ENCODE measurements at places on chromosomes 13 and 19. TPM values are rescaled to one million over a fixed set of nuclear protein-coding genes. Genes with fewer than 3 reads are reported as not detected.

Gene REEP6
- 1.8 TPM for total RNA-seq

Gene CDX2
- not detected for total RNA-seq

Gene ZNF554
- total RNA-seq = 5.8 TPM

Gene FLT1
- under 0.01 TPM for total RNA-seq

Gene CRTC1
- 3.8 TPM for total RNA-seq

Gene ZNF256
- total RNA-seq = 5.8 TPM

DNA sequence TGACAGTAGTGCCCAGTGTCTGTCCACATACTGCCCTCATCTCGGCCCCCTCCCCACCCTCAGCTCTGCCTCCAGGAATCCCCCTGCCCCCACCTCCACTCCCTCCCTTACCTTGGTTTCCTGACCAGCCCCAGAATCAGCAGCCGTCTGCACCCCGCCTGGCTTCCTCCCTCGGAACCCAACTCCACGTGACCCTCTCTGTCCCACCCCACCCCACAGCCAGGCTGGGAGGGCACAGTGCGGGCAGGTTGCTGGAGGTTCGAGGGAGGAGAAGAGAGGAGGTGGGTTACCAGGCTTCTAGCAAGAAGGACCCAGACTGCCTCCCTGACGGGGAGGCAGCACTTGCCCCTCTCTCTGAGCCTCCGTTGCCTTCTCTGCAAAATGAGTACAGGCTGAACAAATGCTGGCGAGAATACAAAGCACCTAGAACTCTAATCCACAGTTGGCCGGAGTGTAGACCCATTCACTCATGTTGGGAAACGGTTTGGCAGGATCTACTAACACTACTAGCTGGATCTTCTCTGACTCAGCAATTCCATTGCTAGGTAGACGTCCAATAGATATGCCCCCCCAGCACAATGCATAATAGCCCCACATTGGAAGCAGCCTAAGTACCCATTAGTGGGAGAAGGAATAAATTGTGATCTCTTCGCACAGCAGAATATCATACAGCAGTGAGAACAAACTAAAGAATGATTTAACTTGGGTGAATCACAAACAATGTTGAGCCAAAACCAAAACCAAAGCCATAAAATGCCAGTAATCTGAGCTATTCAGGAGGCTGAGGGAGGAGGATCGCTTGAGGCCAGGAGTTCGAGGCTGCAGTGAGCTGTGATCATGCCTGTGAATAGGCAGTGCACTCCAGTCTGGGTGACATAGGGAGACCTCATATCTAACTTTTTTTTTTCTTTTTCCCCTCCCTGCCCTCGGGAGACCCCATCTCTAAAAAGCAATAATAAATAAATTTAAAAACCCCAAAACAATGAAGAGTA lies at the start of gene RASAL3:
TSS of gene RASAL3 (minus strand) at position 151 of the 992 bp plus-strand sequence. CDS start 186 bp downstream, outside the sequence.
- peak; percentile 41 for DNase-seq

DNA sequence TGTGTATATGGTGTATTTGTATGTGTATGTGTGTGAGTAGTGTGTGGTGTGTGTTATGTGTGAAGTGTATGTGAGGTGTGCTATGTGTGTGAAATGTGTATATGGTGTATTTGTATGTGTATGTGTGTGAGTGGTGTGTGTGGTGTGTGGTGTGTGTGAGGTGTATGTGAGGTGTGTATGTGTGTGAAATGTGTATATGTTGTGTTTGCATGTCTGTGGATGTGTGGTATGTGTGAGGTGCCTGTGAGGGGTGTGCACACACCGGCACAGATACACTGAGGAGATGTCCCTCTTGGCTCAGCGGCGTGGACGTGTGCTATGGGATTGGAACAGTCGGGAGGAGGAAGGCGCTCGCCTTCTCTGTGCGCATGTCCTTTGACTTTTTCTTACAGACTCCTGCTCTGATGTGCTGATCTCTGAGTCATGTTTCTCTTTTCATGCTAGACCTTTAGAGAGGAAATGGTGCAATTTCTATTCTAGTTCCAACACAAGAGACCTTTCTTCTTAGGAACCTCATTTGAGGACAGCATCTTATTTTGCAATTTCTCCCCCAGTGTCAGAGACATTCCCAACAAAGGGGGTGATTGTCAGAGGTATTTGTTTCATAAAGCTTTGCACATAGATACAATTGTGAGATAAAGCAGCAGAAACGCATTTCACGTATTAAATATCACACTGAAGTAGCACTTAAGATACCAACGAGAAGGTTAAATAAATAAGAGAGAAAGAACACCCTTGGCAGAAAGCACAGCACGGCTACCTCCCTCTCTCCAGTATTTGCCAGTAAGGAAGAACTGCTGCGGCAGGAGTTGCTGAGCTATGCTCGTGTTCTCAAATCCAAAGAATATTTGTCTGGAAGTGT lies 11.3 kb upstream of the TNFRSF19 start:
- DNase-seq = peak; percentile 88

- DNase-seq = no peak
These were observed 165.1 kb downstream of the PDS5B start for GRCh38 chr13:32751340-32751739.

DNA sequence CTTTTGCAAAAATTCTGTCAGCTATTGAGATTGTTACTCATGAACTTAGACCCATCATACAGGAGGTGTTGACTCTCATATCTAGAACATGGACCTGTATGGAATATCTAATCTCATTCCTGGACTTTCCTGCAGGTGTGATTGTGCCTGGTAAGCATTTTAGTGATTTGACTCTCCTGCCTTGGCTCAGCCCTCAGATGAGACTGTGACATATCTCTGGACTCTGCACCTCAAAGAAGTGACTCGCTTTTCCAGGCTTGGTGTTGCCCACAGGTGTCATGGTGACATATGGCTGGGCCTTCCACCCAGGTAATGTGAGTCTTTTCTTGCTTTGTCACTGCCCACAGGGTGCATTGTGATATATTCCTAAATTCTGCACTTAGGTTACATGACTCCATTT lies 17.8 kb upstream of the ZNF726 start:
- DNase-seq = no peak

DNA sequence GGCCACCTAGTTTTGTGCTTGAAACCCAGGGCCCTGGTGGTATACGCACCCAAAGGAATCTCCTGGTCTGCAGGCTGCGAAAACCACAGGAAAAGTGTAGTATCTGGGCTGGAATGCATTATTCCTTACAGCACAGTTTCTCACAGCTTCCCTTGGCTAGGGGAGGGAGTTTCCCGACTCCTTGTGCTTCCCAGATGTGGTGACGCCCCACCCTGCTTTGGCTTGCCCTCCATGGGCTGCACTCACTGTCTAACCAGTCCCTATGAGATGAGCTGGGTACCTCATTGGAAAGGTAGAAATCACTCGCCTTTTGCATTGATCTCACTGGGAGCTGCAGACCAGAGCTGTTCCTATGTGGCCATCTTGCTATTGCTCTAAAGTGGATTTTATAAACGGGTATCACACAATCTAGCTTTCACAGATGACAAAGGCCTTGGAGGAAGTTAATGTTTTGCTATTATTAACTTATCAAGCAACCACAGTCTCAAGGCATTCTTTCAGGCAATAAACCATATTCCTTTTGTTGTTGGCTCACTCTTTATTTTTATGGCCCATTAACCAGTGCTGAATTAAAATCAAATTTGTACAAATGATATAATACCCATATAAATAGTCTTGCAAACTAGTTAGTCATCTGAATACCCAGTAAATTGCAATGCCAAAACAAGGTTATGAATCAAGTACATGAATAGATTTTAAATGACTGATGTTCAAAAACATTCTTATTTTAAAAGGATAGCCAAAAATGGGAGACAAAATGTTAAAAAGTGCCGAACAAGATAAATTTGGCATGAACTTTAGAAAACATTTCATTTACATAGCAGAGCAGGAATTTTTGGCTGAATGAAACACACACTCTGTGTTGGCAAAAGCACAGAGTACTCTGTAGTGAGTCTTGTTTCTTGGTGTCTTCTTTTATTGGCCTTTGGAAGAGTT lies 475.4 kb upstream of the ARGLU1 start:
- no peak for DNase-seq

- DNase-seq = no peak
These were observed 86.2 kb upstream of the USP29 start for GRCh38 chr19:57033576-57033975.

DNA sequence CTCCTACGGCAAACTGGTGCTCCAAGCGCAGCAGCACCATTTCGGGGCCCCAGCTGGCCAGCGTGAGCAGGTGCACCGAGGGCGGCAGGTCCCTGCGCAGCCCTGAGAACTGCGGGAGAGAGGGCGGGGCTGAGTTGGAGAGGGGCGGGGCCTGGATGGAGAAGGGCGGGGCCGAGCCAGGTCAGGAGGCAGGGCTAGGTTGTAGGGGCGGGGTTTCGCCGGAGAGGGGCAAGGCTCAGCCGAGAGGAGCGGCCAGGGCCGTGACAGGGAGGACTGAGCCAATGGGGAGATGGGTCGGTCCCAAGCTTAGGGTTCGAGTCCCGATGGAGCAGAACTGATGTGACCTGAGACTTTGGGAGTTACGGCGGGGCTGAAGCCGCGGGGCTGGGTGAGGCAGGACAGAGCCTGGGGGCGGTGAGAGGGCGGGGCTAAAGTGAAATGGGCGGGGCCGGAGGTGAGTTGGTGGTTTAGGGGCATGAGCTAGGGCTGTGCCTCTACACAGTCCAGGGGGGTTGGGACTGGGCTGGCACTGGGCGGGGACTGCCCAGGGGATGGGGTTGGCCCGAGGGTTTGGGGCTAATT lies 19.0 kb downstream of the MAN2B1 start:
- DNase-seq = peak; percentile 92

All from osteoblast (primary cell).